ENCODE measurements at places on chromosomes 12 and 14. TPM values are rescaled to one million over a fixed set of nuclear protein-coding genes. Genes with fewer than 3 reads are reported as not detected.
A peak's percentile ranks its signal among the peaks of the same experiment; 100 is the strongest.

DNA sequence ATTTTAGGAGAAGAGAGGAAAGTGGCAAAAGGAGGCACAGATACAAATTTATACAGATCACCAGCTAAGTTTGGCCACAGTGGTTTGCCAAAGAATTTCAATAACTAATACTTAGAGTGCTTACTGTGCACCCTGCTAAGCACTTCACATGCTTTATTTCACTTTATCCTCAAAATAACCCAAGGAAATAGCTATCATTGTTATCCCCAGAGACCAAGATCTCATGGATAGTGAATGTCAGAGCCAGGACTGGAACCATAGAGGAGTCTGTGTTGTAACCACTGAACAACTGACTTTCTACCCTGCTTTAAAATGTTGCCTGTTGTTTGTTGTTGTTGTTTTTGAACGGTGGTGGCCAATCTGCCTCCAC, 1.3 kb upstream of the TCP11L2 start:
- no peak for DNase-seq

DNA sequence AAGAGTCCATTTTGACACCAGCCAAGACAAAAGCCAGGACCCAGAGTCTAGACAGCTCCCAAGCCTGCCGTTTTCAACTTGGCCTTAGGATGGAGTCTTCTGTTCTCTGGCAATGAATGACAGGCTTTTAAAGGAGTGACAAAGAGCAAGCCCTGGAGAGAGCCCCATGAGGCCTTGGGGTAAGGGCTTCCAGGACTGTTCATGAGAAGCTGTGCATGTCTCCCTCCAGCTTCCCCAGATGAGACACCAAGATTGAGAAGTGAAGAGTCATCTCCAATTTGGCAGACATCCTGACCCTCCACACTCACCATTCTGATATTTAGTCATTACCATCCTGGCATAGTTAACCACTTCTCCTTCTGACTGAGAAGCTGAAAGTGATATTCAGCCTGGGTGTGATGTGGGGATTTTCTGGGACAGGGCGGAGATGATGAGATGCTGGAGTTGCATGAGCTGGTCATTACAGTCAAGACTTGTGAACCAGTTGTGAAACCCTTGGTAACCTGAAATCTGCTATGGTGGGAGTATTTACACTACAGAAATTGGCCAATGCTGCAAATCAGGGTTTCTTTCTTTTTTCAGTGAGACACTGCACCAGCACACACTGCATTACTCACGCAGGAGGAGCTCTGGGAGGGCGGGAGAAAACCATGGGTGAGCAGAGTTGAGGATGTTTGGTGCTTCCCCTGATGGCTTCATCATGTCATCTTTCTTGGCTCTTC, 77.8 kb downstream of the VCPKMT start:
- no peak for DNase-seq

DNA sequence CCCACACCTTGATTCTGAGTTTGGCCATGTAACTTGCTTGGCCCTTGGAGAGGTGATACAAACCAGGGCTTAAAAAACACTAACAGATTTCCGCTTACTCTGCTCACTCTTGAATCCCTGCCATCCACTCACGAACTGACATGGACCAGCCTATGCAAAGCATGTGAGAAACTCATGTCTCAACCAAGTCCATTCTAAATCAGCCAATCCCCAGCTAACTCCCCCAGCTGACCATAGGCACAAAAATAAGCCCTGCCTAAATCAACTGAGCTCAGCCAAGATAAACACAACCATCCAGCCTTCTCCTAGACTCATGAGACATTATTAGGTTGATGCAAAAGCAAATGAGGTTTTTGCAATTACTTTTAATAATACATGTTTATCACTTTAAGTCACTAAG, 353.9 kb upstream of the TBX3 start:
- no peak for DNase-seq

DNA sequence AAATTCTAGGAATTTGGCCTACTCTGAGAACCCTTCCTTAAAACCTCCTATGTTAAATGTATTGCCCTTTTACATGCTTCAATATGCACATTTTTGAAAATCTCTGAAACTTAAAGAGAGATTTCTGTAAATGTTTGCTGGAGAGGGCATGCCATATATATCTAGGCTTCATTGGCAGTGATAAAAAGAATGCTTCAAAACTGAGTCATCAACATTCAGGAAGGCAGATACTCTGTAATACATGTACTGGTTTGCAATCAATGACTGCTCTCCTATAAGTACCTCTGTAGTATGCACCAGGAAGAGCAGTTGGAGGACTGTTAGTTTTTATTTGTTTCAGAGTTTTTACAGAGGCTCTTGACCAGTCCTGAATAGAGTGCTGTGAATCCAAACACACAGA, 739.9 kb downstream of the SLC16A7 start:
- no peak for DNase-seq

- DNase-seq: peak; percentile 85
These were observed 43.0 kb upstream of the CTDSP2 start for GRCh38 chr12:57889500-57889989.

GLIPR1L2 gene
- total RNA-seq: 2.7 TPM

GDF3 gene
- 0.46 TPM for total RNA-seq

SLC8A3 gene
- total RNA-seq: 0.19 TPM

MYH6 gene
- 170 TPM for total RNA-seq

Data from cardiac septum (tissue), 1 donor.